Activated naive CD8-positive, alpha-beta T cell treated with anti-CD3 and anti-CD28 coated beads, Interleukin-2, amount 10 ng/mL, durations not matched to agents 7 days and 5 days (primary cell): ENCODE measurements at places on chromosomes 16 and 17. TPM values are rescaled to one million over a fixed set of nuclear protein-coding genes. Genes with fewer than 3 reads are reported as not detected.
A peak's percentile ranks its signal among the peaks of the same experiment; 100 is the strongest.

KCNAB3 gene
- total RNA-seq: 10.6 TPM

LITAF gene
- total RNA-seq: 109 TPM

SPNS2 gene
- 6.7 TPM for total RNA-seq

CDH13 gene
- total RNA-seq: not detected

PER1 gene
- 52.7 TPM for total RNA-seq

OR1F1 gene
- total RNA-seq: not detected

SPNS3 gene
- 32.9 TPM for total RNA-seq

FBXL19 gene
- 20.1 TPM for total RNA-seq

KRT33B gene
- total RNA-seq: not detected

TP53TG3B gene
- not detected for total RNA-seq

PRMT7 gene
- total RNA-seq: 85.7 TPM

GRCh38 chr17:83204230-83204725 lies 124.9 kb downstream of the METRNL start:
- peak overlapping the region; percentile 67 for H3K27ac ChIP-seq
- H3K4me3 ChIP-seq: no peak overlapping the region
- no peaks in the 10 kb centered on the region for H3K36me3 ChIP-seq
- H3K4me1 ChIP-seq: peaks cover 40% of the 10 kb centered on the region
- peak; percentile 19 for DNase-seq

- no peaks in the 10 kb centered on the region for H3K27me3 ChIP-seq
- no peak for DNase-seq
- H3K4me1 ChIP-seq: peaks cover 18% of the 10 kb centered on the region
- peaks cover 65% of the 10 kb centered on the region for H3K36me3 ChIP-seq
- H3K4me3 ChIP-seq: no peak overlapping the region
These were observed 58.1 kb downstream of the MAP2K4 start for GRCh38 chr17:12078791-12079190.

- no peaks in the 10 kb centered on the region for H3K4me1 ChIP-seq
- no peak overlapping the region for H3K27ac ChIP-seq
- no peak for DNase-seq
- H3K27me3 ChIP-seq: no peaks in the 10 kb centered on the region
- no peaks in the 10 kb centered on the region for H3K36me3 ChIP-seq
These were observed 206.7 kb downstream of the PARN start for GRCh38 chr16:14423344-14423743.

- no peak overlapping the region for H3K4me3 ChIP-seq
- no peak overlapping the region for H3K27ac ChIP-seq
- peaks cover 8% of the 10 kb centered on the region for H3K27me3 ChIP-seq
- DNase-seq: no peak
These were observed 8.8 kb upstream of the LPCAT2 start for GRCh38 chr16:55499951-55500529.

DNA sequence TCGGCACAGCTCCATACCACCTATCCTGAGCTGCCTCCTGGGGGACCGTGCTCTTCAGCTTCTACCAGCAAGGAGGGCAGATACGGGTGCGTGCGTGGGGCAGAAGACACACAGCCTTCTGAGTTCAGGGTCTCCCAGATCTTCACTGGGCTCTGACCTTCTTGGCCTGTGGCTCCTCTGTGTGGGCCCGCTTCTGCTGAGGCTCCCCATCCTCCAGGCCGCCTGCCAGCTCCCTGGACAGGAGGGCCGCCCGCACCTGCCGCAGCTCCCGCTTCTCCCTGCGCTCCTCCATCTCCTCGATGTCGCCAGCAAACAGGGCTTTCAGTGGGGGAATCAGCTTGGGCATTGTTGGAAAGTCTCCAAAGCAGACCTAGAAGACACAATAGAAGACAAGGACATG lies 25.2 kb downstream of the ELAC2 start:
- no peak overlapping the region for H3K27ac ChIP-seq
- no peak for DNase-seq
- no peak overlapping the region for H3K4me3 ChIP-seq

DNA sequence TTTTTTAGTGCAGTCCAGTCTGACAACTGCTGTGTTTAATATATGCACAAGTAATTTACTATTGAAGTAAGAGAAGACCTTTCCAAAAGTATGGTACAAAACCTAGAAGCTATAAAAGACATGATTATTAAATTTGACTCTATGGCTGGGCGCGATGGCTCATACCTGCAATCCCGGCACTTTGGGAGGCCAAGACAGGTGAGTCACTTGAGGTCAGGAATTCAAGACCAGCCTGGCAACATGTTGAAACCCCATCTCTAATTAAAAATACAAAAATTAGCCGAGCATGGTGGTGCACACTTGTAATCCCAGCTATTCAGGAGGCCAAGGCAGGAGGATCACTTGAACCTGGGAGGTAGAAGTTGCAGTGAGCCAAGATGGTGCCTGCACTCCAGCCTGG lies 41.4 kb upstream of the VWA3A start:
- no peak overlapping the region for H3K27ac ChIP-seq
- peaks cover 3% of the 10 kb centered on the region for H3K36me3 ChIP-seq
- no peaks in the 10 kb centered on the region for H3K27me3 ChIP-seq
- H3K4me1 ChIP-seq: peaks cover 18% of the 10 kb centered on the region
- no peak overlapping the region for H3K4me3 ChIP-seq

DNA sequence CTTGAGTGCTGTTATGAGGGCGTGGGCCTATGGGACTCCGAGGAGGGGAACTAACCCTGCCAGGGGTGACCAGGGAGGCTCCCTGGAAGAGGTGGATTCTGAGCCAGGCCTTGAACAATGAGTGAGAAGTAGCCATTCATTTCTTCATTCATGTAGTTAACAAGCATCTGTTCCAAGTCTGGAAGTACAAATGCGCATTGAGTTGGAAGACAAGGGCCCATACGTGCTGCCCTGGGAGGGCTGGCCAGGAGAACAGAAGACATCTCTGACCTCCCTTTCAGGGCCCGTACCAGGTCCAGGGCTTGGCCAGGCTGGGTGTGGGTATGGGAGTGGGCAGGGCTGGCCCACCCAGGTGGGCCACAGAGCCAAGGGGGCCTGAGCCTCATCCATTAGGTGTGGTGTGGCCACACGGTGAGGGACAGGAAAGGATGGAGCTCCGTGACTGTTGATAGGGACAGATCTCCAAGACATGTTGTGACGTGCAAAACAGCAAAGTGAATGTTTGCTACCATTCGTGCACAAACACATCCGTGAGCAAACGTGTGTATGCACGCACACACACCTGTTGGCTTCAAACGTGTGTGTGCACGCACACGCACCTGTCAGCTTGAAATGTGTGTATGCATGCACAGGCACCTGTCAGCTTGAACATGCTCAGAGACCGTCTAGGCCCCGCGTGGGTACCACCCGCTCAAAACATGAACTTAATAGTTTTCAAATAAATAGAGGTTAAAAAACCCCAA lies 46.8 kb downstream of the ZDHHC7 start:
- H3K27me3 ChIP-seq: peaks cover 7% of the 10 kb centered on the region
- H3K36me3 ChIP-seq: no peaks in the 10 kb centered on the region
- no peak for DNase-seq
- no peak overlapping the region for H3K4me3 ChIP-seq

DNA sequence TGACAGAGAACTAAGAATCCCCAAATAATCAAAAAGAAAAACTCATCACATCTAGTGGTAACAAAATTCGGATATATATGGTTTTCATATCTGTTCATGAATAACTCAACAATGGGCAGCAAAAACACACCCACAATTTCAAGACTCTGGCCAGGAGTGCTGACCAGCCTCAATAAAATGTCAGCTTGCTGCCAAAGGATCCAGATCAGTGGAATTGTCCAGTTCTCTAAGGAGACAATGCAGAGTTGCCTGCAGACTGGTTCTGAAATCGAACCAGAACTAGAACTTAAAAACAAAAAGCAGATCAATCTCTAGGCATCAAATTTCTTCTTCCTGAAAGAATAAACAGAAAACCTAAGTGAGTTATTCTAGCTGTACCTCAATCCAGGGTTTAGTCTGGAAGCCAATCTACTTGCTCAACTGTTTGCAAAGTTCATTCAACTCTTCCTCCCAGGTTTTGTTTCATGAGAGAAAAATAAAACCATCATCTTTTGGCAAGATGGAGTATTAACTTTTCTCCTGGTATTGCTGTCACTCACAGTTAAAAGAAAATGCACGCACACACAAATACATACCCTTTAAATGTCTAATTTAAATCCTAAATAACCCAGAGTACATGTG lies 61.0 kb downstream of the CFDP1 start:
- H3K4me3 ChIP-seq: no peak overlapping the region
- no peak overlapping the region for H3K27ac ChIP-seq
- H3K36me3 ChIP-seq: peaks cover 19% of the 10 kb centered on the region
- peaks cover 5% of the 10 kb centered on the region for H3K27me3 ChIP-seq
- DNase-seq: no peak

DNA sequence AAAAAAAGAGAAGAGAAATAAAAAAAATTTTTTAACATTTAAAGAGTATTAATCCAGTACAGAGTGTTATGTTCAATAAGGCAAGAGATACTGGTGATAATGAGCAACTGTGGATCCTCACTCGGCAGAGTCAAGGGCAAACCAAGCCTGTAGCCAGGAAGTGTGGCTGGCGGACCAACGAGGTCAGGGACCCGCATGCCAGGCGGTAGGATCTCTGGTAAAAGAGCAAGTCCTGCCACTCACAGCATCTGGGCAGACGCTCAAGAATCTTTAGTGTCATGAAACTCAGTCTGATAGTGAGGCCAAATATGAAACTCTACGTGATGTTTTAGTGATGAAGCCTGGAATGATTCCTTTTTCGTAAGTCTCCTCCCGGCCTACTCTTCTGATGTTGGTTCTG lies 8.3 kb upstream of the GEMIN4 start:
- no peaks in the 10 kb centered on the region for H3K27me3 ChIP-seq
- no peaks in the 10 kb centered on the region for H3K4me1 ChIP-seq
- no peak for DNase-seq
- H3K36me3 ChIP-seq: peaks cover 19% of the 10 kb centered on the region

GRCh38 chr17:33520426-33521330 lies 227.6 kb upstream of the ASIC2 start:
- peak; percentile 57 for DNase-seq
- H3K36me3 ChIP-seq: no peaks in the 10 kb centered on the region
- peaks cover 2% of the 10 kb centered on the region for H3K27me3 ChIP-seq

DNA sequence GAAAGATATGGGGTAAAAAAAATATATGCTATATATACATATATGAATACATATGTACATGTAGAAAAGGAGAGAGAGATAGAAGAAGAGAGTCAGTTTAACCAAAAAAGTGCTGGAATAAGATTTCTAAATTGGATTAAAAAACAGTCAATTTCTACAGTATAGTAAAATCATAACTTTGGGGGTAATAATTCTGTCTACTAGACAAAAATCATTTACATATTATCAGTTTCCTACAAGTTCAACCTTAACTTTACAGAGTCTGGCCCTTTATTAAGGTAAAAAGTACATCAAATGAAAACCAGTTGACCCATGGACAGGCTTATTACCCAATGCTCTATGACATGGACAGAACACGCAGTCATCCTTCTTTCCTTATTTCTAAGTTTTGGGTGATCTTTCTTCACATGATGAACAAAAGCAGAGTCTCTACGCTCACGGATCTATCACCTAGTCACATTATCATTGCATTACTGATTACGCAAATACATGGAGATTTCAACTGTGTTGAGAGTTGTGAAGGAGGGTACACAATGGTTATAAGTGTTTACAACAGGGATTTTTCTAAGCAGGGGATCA lies 63.9 kb upstream of the SMIM36 start:
- H3K4me3 ChIP-seq: no peak overlapping the region
- no peaks in the 10 kb centered on the region for H3K36me3 ChIP-seq
- no peak overlapping the region for H3K27ac ChIP-seq
- H3K27me3 ChIP-seq: peaks cover 2% of the 10 kb centered on the region

- peaks cover 44% of the 10 kb centered on the region for H3K36me3 ChIP-seq
- peak overlapping the region; percentile 99 for H3K27ac ChIP-seq
These were observed 1.1 kb downstream of the DCUN1D3 start for GRCh38 chr16:20899071-20899470.

DNA sequence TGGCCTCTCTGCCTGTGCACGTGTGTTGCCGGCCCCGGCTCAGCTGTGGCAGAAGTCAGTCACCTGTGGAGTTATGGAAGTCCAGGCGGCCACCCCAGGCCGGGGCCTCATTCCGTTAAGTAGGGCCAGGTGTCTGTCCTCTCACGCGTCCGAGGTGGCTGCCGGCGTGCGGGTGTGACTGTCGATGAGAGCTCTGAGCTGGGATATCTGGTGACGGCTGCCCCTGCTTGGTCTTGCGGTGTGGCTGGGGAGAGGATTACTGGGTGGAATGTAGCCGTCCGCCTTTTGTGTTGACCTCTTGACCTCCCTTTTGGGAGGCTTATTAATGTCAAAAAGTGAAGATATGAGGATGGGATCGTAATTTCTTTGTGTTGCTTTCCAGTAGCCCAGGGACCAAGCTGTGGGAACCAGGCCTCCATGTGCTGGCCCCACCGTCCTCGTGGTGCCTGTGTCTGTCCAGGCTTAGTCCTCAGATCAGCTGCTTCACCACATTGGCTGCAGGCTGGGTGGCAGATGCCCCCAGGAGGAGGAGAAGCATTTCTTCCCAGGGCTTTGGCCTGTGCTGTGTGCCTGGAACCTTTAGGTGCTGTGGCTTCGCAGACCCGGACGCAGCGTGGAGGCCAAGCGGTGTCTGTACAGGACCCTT lies 23.0 kb upstream of the ZNF750 start:
- H3K4me3 ChIP-seq: peak overlapping the region; percentile 82
- no peak for DNase-seq
- peak overlapping the region; percentile 98 for H3K27ac ChIP-seq
- peaks cover 60% of the 10 kb centered on the region for H3K4me1 ChIP-seq
- no peaks in the 10 kb centered on the region for H3K27me3 ChIP-seq

DNA sequence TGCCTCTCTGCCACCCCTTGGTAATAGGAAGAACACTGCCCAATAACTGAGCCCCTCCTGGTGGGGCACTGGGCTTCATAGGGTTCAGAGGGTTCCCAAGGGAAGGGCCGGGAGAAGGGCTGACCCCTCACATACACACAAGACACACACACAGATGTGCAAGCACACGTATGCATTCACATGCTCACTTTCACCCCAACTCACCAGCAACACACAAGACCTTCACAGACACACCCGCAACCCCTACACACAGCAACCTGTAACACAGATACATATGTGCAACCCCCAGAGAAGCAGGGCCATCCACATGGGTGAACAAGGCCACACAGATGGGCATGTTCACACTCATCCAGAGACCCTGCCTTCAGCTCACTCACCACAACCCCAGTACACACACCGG lies 225.1 kb downstream of the ZNF423 start:
- no peaks in the 10 kb centered on the region for H3K27me3 ChIP-seq
- DNase-seq: no peak
- no peak overlapping the region for H3K4me3 ChIP-seq
- no peaks in the 10 kb centered on the region for H3K4me1 ChIP-seq

GRCh38 chr17:7897090-7897489 lies 8.5 kb downstream of the CHD3 start:
- no peak overlapping the region for H3K27ac ChIP-seq
- H3K36me3 ChIP-seq: peaks cover 39% of the 10 kb centered on the region
- H3K27me3 ChIP-seq: no peaks in the 10 kb centered on the region
- DNase-seq: no peak

- no peak for DNase-seq
- H3K36me3 ChIP-seq: peaks cover 1% of the 10 kb centered on the region
- H3K27ac ChIP-seq: peak overlapping the region; percentile 77
- H3K4me3 ChIP-seq: no peak overlapping the region
- H3K27me3 ChIP-seq: no peaks in the 10 kb centered on the region
- peaks cover 47% of the 10 kb centered on the region for H3K4me1 ChIP-seq
These were observed 23.0 kb downstream of the CDH13 start for GRCh38 chr16:82649766-82650165.

- H3K27ac ChIP-seq: no peak overlapping the region
- H3K36me3 ChIP-seq: no peaks in the 10 kb centered on the region
- no peak for DNase-seq
- peaks cover 29% of the 10 kb centered on the region for H3K27me3 ChIP-seq
- H3K4me3 ChIP-seq: peak overlapping the region; percentile 47
These were observed 22.1 kb downstream of the CRISPLD2 start for GRCh38 chr16:84841787-84842300.
